ENCODE measurements at places on chromosomes 12 and 14. TPM values are rescaled to one million over a fixed set of nuclear protein-coding genes. Genes with fewer than 3 reads are reported as not detected.

Gene KLRC4
- total RNA-seq = not detected

Gene IL23A
- total RNA-seq = 0.34 TPM

Gene IL26
- not detected for total RNA-seq

Gene FGF23
- total RNA-seq = not detected

Gene KRT79
- total RNA-seq = 0.12 TPM

Gene PSMC1
- total RNA-seq = 95.2 TPM

Gene FOXG1
- not detected for total RNA-seq

Gene OTOGL
- 0.71 TPM for total RNA-seq

Gene KRT80
- total RNA-seq = 15.5 TPM

Gene DPF3
- total RNA-seq = 3.9 TPM

Gene NYNRIN
- 16.1 TPM for total RNA-seq

Gene KRT86
- not detected for total RNA-seq

Gene PIWIL1
- not detected for total RNA-seq

Gene FAM186B
- 0.80 TPM for total RNA-seq

- no peak for DNase-seq
- H3K4me3 ChIP-seq = no peak overlapping the region
- H3K27ac ChIP-seq = peak overlapping the region; percentile 4
- H3K27me3 ChIP-seq = no peaks in the 10 kb centered on the region
Observed at GRCh38 chr12:50185970-50186663, 18.9 kb upstream of the CERS5 start.

- H3K36me3 ChIP-seq = no peaks in the 10 kb centered on the region
- no peak for DNase-seq
- no peak overlapping the region for H3K4me3 ChIP-seq
- H3K27ac ChIP-seq = no peak overlapping the region
Observed at GRCh38 chr12:99079811-99080210, 434.7 kb downstream of the APAF1 start.

DNA sequence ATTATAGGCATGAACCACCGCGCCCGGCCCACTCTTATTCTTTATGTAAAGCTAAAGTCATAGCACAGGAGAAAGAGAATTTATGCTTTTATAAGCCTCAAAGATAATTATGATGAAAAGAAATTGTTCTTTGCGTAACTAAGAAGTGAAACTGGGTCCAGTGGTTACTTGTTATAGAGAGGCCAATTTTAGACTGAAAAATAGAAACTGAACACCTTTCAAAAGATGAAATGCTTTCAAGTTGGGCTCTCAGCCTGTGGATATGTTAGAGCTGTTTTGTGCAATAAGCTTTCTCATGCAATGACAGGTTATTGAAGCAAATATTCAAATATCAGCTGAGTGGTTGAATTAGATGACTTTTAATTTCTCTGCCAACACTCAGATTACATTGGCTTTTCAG is 7.9 kb downstream of the TMEM253 start:
- no peak for DNase-seq
- peaks cover 7% of the 10 kb centered on the region for H3K4me1 ChIP-seq
- H3K27ac ChIP-seq = no peak overlapping the region
- no peak overlapping the region for H3K4me3 ChIP-seq

- peaks cover 7% of the 10 kb centered on the region for H3K4me1 ChIP-seq
- H3K4me3 ChIP-seq = no peak overlapping the region
- H3K27me3 ChIP-seq = no peaks in the 10 kb centered on the region
- peak overlapping the region; percentile 46 for H3K27ac ChIP-seq
- no peak for DNase-seq
Observed at GRCh38 chr14:49977126-49977841, 84.4 kb downstream of the ARF6 start.

- H3K4me1 ChIP-seq = no peaks in the 10 kb centered on the region
- no peaks in the 10 kb centered on the region for H3K36me3 ChIP-seq
- H3K27ac ChIP-seq = no peak overlapping the region
- DNase-seq = no peak
Observed at GRCh38 chr12:33432992-33433391, 6.6 kb downstream of the SYT10 start.

- no peaks in the 10 kb centered on the region for H3K36me3 ChIP-seq
- H3K27me3 ChIP-seq = no peaks in the 10 kb centered on the region
- H3K4me3 ChIP-seq = no peak overlapping the region
- H3K27ac ChIP-seq = no peak overlapping the region
- no peaks in the 10 kb centered on the region for H3K4me1 ChIP-seq
Observed at GRCh38 chr12:79448816-79449215, 241.9 kb downstream of the PAWR start.

DNA sequence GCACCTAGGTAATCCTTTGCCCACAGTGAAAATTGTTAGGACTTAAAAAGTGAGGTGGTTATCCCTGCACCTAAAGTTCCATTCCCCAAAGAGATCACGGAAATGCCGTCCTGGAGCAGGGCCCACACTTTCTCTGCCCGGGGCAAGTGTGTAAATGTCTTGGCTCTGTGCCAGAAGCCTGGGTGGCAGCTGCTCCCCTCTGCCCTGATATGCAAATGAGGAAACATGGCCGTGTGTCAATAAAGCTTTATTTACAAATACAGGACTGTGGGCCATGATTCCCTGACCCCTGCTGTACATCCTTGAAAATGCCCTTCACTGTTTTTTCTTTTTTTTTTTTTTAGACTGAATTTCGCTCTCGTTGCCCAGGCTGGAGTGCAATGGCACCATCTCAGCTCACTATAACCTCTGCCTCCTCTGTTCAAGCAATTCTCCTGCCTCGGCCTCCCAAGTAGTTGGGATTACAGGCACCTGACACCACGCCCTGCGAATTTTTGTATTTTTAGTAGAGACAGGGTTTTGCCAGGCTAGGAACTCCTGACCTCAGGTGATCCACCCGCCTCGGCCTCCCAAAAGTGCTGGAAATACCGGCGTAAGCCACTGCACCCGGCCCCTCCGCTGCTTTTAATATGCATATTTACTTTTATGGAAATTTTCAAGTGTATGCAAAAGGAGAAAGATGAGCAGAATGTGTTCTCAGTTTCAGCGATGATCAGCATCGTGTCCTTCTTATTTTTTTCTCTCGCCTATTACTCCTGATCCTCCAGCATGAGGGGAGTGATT is 75.5 kb downstream of the GALNT9 start:
- no peaks in the 10 kb centered on the region for H3K36me3 ChIP-seq
- no peak overlapping the region for H3K4me3 ChIP-seq
- H3K27me3 ChIP-seq = no peaks in the 10 kb centered on the region
- no peak for DNase-seq
- H3K27ac ChIP-seq = no peak overlapping the region
- H3K4me1 ChIP-seq = no peaks in the 10 kb centered on the region

GRCh38 chr12:10557766-10558165 is 52.1 kb downstream of the EIF2S3B start:
- H3K27me3 ChIP-seq = no peaks in the 10 kb centered on the region
- H3K27ac ChIP-seq = no peak overlapping the region
- H3K4me1 ChIP-seq = no peaks in the 10 kb centered on the region
- no peaks in the 10 kb centered on the region for H3K36me3 ChIP-seq
- no peak for DNase-seq

DNA sequence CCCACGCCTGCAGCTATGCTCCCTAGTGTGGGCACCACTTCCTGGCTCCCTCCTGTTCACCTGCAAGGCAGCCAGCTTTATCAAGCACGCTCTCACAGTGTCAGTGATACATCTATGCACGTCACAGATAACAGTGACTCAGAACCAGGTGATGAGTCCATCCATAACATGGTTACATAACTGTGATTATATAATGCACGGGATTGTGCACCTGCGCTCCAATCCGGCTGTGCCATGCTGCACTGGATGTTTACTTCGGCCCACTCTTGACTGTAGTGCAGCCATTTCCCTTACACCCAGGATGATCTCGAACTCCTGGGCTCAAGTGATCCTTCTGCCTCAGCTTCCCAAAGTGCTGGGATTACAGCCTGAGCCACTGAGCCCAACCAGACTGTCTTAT is 38.4 kb upstream of the CEP83 start:
- H3K27me3 ChIP-seq = no peaks in the 10 kb centered on the region
- H3K27ac ChIP-seq = no peak overlapping the region
- H3K4me3 ChIP-seq = no peak overlapping the region
- no peaks in the 10 kb centered on the region for H3K4me1 ChIP-seq
- no peaks in the 10 kb centered on the region for H3K36me3 ChIP-seq
- no peak for DNase-seq

GRCh38 chr12:85695097-85695715 is 141.0 kb downstream of the RASSF9 start:
- no peak for DNase-seq
- H3K4me1 ChIP-seq = no peaks in the 10 kb centered on the region
- no peaks in the 10 kb centered on the region for H3K36me3 ChIP-seq

DNA sequence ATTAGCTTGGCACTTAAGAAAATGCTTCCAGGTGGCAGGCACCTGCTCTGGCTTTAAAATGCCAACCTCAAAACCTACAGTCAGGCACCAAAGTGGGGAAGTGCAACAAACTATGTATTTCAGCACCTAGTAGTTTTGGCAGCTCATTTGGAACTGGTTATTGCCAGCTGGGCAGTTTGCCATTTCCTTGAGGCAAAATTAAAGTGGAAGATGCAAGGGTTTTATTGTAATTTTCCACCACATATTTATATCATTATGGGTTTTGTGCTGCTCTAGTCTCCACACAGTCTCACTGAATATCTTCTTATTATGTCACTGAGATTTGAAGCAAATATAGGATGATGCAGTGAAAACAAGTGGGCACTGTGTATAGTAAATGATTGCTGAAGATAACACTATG is 117.0 kb downstream of the PRKD1 start:
- DNase-seq = peak; percentile 53
- H3K4me1 ChIP-seq = peaks cover 8% of the 10 kb centered on the region
- H3K4me3 ChIP-seq = no peak overlapping the region
- H3K27me3 ChIP-seq = no peaks in the 10 kb centered on the region
- H3K27ac ChIP-seq = no peak overlapping the region

DNA sequence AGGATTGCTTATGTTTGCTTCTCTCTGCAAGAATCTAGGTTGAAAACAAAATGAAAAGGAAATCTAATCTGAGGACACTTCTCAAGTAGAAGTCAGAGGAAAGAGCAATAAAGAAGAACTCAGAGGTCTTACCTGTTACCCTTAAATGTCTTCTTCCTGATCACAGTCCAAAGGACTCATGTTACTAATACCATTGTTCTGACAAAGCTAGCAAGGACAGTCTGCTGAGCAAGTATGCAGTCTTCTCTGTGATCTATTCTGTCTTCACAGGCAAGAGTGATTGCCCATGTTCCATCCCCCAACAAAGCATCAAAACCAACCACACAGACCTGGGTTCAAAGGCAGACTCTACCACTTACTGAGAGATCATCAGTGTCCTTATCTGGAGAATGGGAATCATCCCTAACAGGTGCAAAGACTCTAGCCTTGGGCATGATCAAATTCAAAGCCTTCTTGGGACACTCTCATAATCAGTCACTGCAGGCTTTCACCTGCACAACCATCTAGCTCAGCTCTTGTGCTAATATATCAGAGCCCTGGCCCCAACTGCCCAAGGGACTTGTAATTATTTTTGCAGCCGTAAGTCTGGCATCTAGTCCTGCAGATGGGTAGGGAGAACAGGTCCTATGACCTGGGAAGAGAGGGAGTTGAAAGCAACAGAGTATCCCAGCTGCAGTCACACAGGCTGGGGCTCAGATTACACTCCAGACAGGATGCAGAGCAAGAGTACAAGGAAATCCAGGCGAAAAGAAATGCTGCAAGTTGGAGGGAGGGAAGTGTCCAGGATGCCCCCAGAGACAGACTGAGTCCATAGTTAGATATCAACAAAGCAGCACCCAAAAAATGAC is 97.9 kb upstream of the NUDT4 start:
- H3K4me3 ChIP-seq = no peak overlapping the region
- H3K4me1 ChIP-seq = no peaks in the 10 kb centered on the region
- no peak for DNase-seq
- H3K36me3 ChIP-seq = no peaks in the 10 kb centered on the region
- H3K27me3 ChIP-seq = no peaks in the 10 kb centered on the region

GRCh38 chr12:49578471-49579112 is 10.7 kb upstream of the MCRS1 start:
- no peak for DNase-seq
- peaks cover 3% of the 10 kb centered on the region for H3K36me3 ChIP-seq
- H3K4me1 ChIP-seq = peaks cover 22% of the 10 kb centered on the region
- H3K4me3 ChIP-seq = no peak overlapping the region
- H3K27me3 ChIP-seq = no peaks in the 10 kb centered on the region
- no peak overlapping the region for H3K27ac ChIP-seq

GRCh38 chr12:65343801-65344200 is 65.3 kb downstream of the MSRB3 start:
- no peaks in the 10 kb centered on the region for H3K27me3 ChIP-seq
- no peak for DNase-seq
- H3K4me1 ChIP-seq = no peaks in the 10 kb centered on the region
- no peaks in the 10 kb centered on the region for H3K36me3 ChIP-seq
- H3K4me3 ChIP-seq = no peak overlapping the region
- no peak overlapping the region for H3K27ac ChIP-seq

- H3K27ac ChIP-seq = no peak overlapping the region
- H3K36me3 ChIP-seq = no peaks in the 10 kb centered on the region
- DNase-seq = no peak
- H3K27me3 ChIP-seq = no peaks in the 10 kb centered on the region
- H3K4me1 ChIP-seq = no peaks in the 10 kb centered on the region
- H3K4me3 ChIP-seq = no peak overlapping the region
Observed at GRCh38 chr14:99100497-99101270, 171.3 kb downstream of the BCL11B start.

GRCh38 chr12:128361400-128361995 is 94.5 kb downstream of the TMEM132C start:
- peak; percentile 65 for DNase-seq
- no peak overlapping the region for H3K4me3 ChIP-seq
- H3K36me3 ChIP-seq = no peaks in the 10 kb centered on the region
- no peak overlapping the region for H3K27ac ChIP-seq

DNA sequence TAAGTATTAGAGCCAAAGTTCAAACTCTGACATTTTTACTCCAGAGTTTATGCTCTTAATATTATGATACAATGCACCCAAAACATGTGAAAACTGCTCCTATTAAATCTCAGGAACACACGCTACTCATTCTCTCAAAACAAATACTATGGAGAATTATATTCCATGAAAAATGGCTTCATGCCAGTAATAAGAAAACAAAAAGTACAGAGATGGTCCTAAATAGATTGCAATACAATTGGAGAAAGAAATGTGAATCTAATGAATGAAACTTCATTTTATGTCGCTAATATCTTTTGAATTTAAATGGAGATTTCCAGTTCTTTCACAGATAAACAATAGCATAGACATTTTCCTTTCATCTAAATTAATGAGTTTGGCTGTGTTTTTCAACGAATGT is 384.3 kb downstream of the ADAMTS20 start:
- H3K4me1 ChIP-seq = peaks cover 2% of the 10 kb centered on the region
- no peaks in the 10 kb centered on the region for H3K27me3 ChIP-seq
- DNase-seq = peak; percentile 18

GRCh38 chr14:31243860-31244259 is 36.3 kb upstream of the HECTD1 start:
- no peaks in the 10 kb centered on the region for H3K27me3 ChIP-seq
- no peaks in the 10 kb centered on the region for H3K36me3 ChIP-seq
- no peaks in the 10 kb centered on the region for H3K4me1 ChIP-seq
- no peak for DNase-seq
- no peak overlapping the region for H3K4me3 ChIP-seq

- no peaks in the 10 kb centered on the region for H3K36me3 ChIP-seq
- H3K4me3 ChIP-seq = no peak overlapping the region
- peaks cover 5% of the 10 kb centered on the region for H3K4me1 ChIP-seq
- DNase-seq = no peak
Observed at GRCh38 chr12:116667752-116668151, 70.1 kb downstream of the SPRING1 start.
